Suppressor macrophage treated with lipopolysaccharide for 4 hours (primary cell): ENCODE measurements at places on chromosomes 7 and 10.

DNA sequence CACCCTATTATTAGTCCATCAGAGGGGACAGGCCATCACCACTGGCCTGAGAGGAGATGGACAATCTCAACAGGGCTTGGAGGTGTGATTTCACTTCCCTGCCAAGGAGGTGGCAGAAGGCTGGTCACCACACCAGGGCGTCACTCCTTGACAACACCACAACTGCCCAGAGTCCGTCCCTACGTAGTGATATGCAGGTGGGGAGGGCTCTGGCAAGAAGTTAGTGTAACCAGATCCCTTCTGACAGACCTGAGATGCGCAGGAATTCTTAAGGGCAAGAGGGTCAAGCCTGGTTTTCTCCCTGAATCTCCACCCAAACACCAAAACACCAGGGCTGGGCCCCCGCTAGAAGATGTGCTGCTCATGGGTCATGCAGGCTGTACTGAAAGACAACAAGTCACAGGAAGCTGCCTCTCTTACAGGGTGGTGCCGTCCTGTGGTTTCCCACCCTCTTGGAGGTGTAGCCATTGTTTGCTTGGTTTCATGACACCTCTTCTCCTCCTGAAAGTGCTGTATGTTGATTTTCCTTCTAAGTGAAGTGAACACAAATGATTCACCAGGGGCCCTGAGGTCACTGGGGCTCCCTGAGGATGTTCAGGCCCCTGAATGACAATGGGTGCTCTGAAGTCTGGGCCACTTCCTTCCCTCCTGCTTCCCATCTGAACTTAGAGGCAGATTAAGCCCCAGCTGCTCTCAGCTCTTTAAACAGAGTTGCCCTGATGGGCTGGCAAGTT is 27.1 kb downstream of the ATXN7L1 start:
- DNase-seq: no peak

GRCh38 chr7:99278180-99278579 is 5.5 kb downstream of the MYH16 start:
- DNase-seq: no peak

- no peak for DNase-seq
These were observed 89.0 kb upstream of the KIAA1217 start for GRCh38 chr10:24119896-24120295.

- DNase-seq: no peak
These were observed 33.2 kb downstream of the CDH23 start for GRCh38 chr10:71429929-71430328.
